Naive B cell (primary cell): ENCODE measurements at places on chromosomes 2 and 18. TPM values are rescaled to one million over a fixed set of nuclear protein-coding genes. Genes with fewer than 3 reads are reported as not detected.

The CKAP2L gene
- polyA plus RNA-seq = 0.16 TPM

DNA sequence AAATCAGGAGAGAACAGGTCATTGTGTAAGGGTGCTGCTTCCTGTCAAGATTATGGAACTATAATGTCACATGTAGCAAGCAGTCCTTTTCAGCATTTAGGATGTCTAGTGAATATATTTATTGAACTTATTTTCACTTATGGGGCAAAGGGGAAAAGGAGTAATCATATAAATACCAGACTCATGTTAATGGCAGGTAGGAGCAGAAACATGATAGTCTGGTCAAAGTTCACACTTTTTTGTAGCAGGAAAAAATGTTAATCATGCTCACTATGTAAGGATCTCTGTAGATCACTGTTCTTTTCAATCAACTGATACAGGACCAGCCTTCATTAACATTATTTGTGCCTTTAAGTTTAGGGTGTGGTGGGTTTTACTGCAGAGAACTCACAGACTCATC, 219.0 kb downstream of the STK39 start:
- no peak for DNase-seq

- no peak for DNase-seq
These were observed 133.6 kb upstream of the APCDD1 start for GRCh38 chr18:10320791-10321190.

DNA sequence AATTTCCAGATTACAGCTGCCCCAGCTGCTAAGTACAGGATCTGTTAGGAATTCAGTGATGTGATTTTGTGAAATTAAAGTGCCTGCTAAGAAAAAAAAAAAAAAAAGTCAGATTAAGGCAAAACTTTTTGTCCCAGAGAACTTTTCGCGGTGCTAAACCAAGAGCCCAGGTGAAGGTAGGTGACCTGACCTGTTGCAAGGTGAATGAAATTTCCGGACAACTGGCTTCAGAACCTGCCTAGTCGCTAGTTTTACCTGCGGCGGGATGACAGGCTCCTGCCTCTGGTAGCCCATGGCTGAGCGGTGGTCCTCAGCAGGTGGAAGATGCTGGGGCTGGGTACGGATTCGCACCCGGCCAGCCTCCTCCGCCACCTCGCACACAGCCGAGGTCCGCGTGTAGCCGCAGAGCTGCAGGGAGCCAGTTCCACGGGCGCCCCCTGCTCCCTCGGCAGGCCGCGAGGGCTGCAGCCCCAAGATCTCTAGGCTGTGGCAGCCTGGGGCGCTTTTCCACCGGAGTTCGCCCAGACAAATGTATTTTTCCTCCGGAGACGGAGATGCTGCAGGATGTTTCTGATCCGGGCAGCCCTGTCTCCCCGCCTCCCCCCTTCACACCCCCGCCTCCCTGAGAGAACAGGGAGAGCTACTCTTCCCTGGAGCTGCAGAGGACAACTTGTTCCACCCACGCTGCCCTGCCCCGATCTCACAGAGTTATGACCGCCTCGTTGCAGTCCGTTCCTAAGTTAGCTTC, at the start of gene SLC38A11:
SLC38A11 (minus strand) TSS at position 572 of the 748 bp plus-strand sequence; CDS start at position 294, 278 bp downstream.
- no peak for DNase-seq

DNA sequence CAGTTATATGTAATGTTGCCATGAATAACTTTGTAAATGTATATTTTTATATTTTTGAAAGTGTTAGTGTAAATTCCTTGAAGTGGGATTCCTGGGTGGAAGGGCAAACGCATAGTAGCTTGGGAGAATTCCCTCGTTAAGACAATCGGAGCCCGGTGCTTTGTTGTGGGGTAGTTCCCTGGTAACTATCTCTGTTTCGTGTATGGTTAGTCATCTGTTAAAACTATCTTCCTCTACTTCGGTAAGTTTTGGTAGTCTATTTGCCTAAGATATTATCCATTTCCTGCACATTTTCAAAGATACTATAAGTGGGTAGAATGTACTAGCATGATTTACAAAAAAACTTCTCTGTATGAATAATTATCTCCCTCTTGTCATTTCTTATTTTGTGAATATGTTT, 113.8 kb upstream of the NRXN1 start:
- no peak for DNase-seq

- no peak for DNase-seq
These were observed 232.5 kb downstream of the PIEZO2 start for GRCh38 chr18:10916865-10917264.

DNA sequence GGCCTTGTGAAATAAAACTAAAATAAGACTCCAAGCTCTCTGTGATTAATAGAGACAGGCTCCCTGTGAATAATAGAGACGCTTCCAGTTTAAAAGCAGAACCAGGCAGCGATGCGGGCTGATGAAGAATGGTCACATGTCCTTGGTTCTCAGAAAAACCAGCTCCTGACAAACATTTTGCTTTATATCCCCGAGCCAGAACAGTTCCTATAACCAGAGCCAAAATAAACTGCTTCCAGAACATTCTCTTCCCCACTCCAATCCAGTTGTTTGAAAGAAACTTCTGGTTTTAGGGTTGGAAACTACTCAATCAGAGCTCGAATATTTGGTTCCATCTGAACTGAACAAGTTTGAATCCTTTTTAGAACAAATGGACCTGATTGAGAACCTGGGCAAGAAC, 213.7 kb downstream of the TSN start:
- no peak for DNase-seq

DNA sequence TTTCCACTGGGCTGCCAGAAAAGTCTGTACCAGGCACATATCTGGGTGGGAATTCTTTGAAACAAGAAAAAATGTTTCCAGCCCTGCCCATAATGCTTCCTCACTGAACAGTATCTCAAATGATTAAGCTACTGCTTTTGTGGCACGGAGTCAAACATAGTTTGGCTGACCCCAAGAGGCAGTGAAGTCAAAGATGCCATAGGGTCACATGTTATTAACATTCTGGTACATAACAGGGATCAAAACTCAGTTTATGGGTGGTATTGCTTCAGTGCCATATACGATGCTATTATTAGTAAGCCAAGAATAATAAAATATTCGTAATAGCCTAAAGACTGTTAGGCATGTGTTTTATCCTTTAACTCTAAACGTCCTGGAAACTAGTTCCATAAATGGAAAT, 112.4 kb downstream of the FEZ2 start:
- no peak for DNase-seq

DNA sequence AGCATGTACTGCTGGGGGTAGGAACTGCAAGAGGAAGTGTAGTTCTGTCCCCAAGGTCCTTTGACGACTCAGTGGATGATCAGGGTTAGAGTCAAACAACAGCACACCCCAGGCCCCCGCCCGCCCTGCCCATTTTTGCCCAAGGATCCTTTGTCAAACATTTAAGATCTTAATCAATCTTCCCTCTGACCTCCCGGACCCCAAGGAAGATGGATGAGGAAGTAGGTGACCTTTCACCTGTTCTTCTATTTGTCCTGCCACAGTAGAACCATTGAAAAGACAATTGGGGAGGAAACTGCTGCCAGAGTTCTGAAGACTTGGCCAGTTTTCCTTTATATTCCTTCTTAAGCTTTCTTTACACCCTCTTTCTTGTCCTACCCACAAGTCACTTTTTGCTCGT, 12.1 kb downstream of the EPHA4 start:
- no peak for DNase-seq

GRCh38 chr2:168667156-168667555, 135.3 kb upstream of the NOSTRIN start:
- no peak for DNase-seq

The FBXO15 gene
- 3.6 TPM for polyA plus RNA-seq

GRCh38 chr2:62547854-62548253, 41.9 kb upstream of the TMEM17 start:
- DNase-seq = no peak

DNA sequence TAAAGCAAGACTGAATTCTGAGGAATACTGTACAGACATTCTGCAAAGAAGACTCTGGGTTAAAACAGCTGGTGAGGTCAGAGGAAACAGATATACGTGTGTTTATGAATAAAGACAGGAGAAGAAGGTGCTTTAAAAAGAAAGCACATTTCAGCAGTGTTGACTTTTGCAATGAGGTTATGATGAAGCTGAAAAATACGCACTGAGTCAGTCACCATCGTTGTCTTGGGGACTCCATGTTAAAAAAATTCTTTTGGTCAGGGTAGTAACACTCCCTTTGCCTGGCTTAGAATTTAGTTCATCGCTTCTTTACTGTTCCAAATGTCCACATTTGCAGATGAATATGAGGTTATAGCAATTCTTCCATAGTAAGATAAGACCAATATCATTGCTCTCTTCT, 1049.0 kb downstream of the TSN start:
- no peak for DNase-seq

DNA sequence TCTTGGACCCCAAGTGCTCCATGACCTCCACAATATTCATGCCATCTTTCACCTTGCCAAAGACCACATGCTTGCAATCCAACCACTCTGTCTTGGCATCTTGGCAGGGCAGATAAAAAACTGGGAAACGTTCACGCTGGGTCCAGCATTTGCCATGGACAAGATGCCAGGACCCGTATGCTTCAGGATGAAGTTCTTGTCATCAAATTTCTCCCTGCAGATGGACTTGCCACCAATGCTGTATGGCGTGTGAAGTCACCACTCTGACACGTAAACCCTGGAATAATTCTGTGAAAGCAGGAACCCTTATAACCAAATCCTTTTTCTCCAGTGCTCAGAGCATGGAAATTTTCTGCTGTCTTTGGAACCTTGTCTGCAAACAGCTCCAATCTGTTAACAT, 21.5 kb downstream of the CNOT11 start:
- no peak for DNase-seq

DNA sequence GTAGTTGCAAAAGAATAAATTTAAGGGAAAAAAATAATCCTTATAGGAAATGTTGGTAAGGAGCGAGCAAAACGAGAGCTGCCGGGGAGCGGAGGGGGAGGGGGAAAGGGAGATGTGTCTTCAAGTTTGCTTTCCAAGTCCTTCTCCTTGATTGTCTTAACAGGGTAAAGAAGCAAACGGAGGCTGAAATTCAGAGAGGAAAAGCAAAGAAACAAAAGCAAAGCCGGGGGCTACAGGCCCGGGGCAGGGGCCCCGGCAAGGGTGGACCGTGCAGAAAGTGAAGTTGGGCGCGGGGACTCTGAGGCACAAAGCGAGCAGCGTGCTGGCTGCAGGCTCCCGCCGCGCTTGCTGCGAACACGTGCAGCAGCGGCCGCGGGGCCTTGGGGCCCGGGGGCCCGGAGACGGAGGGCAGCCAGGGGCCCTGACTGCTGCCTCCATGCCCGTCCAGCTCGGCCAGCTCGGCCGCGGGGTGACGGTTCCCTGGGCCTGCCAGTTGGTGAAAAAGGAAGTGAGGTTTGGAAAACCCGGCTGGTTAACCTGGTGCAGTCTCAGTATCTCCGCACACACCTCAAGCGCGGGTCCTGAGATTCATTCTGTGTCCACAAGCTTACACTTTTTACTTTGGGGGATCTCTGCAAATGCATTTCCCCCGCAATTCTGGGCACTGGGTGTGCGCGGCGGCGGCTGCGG, 4.1 kb downstream of the BCL11A start:
- peak; percentile 46 for DNase-seq

DNA sequence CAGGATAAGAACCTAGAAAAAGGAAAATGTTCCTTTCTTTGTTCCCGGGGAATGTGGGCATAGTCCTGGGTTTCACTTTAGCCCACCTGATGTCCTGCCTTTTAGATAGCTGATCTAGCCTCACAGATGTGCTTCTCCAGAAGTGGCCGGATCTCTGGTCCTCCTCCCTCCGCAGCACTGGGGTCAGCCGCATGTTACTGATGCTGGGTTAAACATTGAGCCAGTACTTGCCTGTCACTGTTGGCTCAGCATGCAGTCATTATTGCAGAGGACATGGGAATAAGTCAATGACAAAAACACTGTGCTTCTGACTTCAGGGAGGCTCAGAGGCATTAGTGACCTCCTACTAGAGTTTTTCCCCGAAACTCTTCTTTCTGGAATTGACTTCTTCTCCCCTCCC, 27.6 kb downstream of the NCK2 start:
- no peak for DNase-seq

- no peak for DNase-seq
These were observed 70.7 kb downstream of the PRELID3A start for GRCh38 chr18:12478269-12479047.

DNA sequence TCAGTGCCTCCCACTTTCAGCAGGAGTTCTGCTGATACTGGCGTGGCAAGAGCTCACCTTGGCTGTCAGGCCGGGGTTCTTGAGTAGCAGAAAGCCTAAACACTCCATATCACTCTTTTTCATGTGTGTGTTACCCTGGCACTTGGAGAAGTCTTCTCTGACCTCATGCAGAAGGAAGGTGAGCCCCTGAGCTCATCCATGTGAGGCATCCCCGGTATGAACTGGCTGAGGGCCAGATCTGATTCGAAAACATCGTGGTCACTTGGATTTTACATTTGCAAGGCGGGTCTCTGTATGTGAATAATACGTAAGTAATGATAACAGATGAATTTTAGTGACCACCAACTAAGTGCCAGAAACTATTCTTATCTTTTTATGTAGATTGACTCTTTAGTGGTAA, 93.6 kb downstream of the RAPGEF4 start:
- DNase-seq = no peak

DNA sequence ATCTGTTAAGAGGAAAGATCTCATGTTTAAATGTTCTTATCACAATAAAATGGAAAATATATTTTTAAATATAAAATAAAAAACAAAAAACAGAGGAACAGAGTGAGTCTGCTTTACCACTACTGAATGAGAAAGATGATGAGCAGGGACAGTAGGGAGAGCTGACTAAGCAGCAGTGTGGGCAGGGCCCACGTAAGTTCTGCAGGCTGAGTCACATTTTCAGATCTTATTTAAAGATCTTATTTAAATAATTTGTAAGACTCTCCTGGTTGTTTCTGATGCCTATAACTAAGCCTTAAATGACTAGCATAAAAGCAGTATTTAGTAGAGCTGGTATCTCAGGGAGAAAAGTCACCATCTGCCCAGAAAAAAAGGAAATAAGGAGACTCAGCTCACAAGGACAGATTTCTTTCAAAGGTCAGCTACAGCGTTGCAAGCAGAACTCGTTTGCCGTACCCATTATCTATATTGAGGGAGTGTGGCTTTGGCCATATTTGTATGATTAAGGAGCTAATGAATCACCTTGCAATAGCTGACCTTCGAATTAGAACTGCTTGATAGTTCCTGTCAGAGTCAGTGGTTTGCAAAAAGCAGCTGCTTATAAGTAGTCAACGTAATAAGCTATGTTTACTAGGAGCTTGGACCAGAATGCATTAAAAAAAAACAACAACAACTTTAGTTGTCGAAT, 322.1 kb upstream of the CHAC2 start:
- DNase-seq = no peak

- no peak for DNase-seq
These were observed 99.6 kb downstream of the TXNL1 start for GRCh38 chr18:56538746-56539145.

The ADD2 gene
- polyA plus RNA-seq = 4.9 TPM
